Stimulated activated CD8-positive, alpha-beta memory T cell treated with anti-CD3 and anti-CD28 coated beads, Interleukin-4, amount 100 ng/mL, for 4 hours (primary cell): ENCODE measurements at places on chromosomes 3 and 15.

DNA sequence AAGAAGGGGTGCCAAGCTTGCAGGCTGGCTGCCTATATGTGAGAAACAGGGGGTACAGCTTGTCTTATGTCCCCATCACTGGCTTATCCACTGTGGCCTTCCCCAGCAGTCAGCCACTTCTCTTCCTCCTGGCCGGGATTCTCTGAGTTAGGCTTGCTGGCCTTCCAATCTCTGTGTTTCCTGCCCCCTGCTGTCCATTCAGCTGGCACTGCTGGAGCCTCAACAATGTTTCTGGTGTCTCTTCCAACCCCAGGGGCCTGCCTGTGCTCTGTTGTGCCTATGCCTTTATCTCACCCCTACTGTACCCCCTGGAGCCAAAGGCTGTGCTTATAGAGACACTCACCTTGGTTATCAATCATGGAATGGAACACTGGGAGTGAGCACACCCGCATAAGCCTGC is 36.5 kb downstream of the ANAPC13 start:
- no peak for DNase-seq

DNA sequence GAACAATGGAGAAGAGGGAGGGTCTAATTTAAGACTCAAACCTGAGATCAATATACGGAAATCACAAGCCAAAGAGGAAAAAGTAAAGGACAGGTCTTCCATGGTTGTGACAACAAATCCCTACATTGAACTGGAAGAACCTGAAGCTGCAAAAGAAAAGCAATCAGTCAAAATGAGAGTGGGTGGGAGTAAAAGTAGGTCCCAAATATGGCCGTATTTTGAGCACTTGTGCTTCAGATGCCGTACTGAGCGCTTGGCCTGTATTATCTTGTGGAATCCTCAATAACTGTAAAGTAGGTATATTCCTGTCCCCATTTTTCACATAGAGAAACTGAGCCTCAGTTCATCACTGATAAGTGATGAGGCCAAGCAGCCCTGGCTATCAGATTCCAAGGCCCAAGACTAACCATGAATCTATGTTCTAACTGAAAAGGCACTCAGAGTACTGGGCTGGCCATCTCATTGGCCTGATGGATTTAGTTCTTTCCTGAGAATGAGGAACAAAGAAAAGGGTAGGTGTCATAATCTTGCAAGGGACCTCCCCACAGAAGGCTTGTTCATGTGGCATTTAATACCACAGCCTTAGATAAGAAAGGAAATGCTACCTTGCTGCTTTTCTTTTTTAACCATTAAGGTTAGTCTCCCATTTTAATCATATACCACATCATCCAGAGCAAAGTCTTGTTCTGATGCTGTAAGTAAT is 52.5 kb downstream of the LRRN1 start:
- DNase-seq = no peak

GRCh38 chr15:74829486-74829885 is 3.1 kb downstream of the CPLX3 start:
- no peak for DNase-seq

DNA sequence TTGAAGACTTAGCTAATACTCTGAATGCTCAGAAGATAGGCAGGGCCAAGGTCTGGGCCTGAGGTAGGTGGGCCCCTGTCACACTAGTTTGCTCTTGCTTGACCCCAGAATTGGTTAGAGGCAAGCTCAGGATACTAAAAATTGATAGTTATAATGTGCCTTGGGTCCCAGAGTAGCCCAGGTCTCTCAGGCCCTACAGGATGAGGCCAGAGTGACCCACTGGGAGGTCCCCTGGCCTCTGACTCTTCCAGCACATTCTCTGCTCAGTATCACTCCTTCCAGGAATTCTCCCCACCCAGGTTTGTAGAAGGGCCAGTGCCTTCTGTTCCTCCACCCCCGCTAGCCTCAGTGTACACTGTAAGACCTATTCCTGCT is 667 bp upstream of the KLHDC8B start:
- DNase-seq = no peak

DNA sequence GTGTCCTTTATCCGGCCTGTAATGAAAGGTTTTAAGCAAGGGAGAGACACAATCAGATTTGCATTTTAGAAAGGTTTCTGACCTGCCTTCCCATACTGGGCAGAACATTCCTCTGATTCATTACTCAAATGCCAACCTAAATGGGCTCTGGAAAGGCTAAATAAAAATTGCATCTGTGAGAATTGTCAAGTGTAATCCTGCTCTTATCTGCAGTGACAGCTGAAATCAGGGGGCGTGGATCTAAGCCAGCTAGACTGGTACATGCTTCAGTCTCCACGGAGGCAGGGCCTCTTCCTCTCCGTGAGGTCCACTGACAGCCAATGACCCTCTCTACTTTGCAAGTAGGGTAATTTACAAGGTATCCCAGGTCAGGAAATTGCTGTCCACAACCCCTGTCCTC is 32.5 kb upstream of the MINAR1 start:
- no peak for DNase-seq

DNA sequence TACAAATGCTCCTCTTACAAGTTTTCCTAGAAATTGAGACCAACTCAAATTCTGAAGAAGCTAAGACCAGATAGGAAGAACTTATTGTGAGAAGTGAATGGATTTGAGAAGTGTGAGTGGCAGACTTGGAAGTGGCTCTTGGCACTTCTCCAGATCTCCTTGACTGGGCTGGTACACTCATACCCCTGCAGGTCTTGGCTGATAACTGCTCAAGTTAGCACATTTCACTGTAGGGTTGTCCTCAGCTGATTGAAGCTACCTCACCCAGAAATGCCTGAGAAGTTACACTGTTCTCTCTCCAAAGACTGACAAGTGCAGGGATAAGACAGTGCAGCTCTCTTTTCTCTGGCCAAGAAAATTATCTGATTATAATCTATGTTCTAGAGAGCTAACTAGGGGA is 16.5 kb upstream of the CLDN1 start:
- no peak for DNase-seq

DNA sequence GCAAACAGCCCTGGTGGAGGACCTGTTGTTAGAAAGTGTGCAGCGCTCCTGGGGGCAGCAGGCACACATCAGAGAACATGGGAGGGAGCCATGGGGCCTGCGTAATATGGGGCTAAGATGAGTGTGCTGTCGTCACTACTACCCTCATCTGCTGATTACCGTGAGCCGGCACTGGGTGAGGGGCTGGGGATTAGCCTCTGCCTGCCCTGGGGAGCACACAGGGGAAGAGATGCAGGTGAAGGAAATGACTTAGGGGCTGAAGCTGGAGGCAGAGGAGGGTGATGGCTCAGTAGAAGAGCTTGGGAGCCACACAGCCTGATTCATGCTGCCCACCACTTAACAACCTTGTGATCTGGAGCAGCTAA is 33.6 kb upstream of the LINGO1 start:
- no peak for DNase-seq

DNA sequence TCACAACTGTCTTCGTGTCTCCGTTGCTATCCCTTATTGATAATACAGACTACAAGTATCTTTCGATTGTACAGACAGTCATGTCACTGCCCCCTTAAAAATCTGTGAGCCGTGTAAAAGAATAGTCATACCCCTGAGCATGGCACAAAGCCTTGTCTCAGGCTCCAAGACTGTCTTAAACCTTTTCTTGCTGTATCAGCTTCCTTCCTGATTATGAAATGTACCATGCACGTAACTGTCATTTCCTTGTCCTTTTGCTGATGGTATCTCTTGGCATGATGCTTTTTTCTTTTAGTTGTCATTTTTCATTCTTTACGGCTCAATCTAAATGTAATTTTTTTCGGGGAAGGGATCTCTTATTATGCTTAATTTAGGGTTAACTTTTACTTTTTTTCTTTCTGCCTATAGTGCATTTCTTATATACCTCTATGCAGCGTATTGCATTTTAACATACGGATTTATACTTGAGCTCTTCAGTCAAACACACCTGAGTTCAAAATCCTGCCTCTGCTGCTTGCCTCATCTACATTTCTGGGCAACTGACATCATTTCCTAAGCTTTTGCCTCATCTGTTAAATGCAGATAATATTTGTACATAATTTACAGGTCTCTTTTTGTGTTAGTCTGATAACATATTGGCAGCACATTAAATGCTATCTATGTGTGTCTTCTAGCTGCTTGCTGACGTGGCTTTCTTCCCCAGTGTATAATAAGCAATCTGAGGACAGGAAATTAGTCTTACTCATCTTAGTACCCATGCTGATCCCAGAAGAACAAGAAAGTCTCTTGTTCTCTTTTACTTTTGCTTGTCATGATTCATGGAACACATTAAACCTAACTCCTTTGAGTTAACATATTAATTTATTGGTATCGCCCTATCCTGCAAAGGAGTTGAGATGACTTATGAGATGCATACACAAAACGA is 57.3 kb downstream of the ROBO2 start:
- no peak for DNase-seq

GRCh38 chr3:95905182-95905581 is 909.2 kb upstream of the EPHA6 start:
- no peak for DNase-seq

GRCh38 chr15:73794443-73795133 is 41.4 kb upstream of the INSYN1 start:
- DNase-seq = no peak

DNA sequence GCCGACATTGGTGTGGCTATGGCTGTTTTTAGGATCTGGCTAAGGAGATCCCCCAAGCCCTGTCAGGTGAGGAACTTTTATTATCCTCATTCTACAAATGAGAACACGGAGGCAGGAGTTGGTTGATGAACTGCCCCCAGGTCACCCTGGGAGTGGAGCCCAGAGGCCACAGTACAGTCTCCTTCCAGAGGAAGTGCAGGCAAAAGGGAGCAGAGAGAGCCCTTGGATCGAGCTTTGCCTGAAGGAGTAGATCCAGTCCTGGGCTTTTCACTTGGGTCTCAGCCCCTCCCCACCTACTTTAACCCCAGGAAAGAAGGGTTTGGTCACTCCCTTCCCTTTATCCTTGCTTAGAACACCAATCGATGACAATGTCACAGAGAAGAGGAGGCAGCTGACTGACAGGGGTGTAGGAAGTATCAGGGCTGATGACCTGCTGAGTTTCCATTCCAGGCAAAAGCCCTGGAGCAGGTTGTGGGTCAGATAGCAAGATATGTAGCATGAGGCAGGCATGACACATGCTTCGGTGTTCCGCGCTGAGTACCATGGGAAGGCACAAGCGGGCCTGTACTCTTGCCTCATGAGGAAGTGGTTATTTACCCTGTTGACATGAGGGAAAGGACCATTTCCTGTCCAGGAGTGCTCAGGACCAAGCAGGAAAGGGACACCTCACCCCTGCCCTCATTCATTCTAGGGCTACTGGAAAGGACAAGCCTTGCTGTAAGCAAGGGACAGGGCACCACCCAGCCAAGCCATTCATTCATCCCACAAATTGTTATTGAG is 5.8 kb upstream of the PLA2G4D start:
- no peak for DNase-seq

- no peak for DNase-seq
Measured at GRCh38 chr3:109257269-109257668, 59.0 kb downstream of the DPPA2 start.

- DNase-seq = peak; percentile 31
Measured at GRCh38 chr15:63203451-63204090, 14.2 kb downstream of the RAB8B start.

DNA sequence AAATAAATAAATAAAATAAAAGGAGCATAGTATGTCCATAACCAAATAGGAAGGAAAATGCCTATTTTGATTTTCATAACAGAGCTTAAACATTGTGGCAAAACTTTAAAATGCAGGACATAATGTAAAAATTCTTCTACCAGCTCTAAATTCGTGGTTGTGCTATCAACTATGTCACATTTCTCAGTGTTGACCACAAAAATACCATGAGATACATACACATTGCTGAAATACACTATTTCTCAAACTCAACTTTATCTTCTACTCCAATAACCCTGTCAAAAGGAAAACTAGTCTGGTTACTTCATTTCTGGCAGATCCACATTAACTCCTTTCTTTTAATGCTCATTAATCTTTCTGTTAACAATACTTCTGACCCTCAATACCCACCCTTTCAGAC is 523.2 kb downstream of the FHIT start:
- DNase-seq = no peak

DNA sequence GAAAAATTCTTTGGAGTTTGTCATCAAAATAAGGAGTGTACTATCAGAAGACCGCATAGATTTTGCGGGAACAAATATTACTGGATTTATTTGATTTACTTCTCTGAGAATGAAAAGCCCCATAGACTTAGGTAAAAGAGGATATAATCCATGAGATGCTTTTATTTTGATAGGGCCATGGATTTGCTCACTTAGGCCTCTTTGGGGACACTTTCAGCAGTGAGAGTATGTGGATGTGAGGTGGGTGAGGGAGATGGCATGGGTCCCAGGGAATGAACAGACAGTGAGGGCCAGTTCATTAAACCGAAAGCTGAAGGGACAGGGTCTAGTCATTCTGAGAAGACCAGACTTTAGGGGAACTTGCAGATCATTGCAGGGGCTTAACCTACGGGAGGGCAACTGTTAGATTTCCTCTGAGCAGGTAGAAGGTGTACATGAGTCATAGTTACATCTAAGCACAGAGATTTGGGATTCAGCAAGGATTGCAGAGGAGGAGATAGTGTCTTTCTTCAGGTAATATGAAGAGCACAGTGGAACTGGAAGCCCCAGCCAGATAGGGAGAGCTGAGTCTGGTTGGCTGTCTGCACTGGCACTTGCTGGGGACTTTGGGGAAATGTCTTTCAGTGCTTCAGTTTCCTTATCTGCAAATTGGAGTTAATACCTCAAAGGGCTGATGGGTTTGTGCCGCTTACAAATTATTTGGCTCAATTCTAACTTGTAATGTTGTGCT is 30.8 kb downstream of the SH3GL3 start:
- no peak for DNase-seq

DNA sequence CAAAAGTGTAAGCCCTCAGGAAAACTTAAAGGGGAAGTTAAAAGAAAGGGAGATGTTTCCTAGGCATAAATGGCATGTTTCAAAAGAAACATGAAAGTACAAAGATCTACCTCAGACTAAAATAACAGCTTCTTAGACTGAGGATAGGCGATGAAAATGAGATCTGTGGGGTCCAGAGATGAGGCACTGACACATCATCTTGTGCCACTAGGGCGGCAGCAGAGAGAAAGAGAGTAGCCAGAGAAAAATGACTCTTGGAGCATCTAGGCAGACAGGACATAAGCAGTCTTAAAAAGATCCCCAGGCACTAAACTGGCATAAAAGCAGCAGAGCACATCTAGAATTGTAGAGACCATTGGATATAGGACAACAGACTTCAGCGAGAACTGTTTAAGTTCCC is 42.5 kb upstream of the RFX7 start:
- no peak for DNase-seq

DNA sequence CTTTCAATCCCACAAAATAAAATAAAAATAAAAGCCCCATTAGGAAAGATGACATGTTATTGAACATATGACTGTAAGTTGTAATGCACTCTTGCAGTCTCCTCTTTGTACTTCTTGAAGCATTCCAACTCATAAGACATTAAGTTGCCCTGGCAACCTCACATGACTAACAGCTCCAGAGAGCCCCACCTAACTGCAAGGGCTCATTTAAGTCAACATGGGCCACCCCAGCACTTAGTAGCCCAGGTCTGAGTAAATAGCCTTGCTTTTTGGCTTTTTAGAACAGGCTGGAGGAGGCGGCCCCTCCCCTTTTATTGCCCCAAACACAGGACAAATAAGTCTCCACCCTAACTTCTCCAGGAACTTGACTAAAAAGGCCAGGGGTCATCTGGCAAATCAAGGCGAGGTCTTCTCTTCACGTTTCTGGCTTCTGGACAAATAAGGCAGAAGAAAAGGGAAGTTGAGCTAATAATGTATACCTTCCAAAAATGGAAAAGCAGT is 135.1 kb downstream of the TMCO5A start:
- no peak for DNase-seq

- no peak for DNase-seq
Measured at GRCh38 chr3:100875239-100875638, 118.0 kb downstream of the ABI3BP start.
